ENCODE measurements at places on chromosomes 13 and 19.

DNA sequence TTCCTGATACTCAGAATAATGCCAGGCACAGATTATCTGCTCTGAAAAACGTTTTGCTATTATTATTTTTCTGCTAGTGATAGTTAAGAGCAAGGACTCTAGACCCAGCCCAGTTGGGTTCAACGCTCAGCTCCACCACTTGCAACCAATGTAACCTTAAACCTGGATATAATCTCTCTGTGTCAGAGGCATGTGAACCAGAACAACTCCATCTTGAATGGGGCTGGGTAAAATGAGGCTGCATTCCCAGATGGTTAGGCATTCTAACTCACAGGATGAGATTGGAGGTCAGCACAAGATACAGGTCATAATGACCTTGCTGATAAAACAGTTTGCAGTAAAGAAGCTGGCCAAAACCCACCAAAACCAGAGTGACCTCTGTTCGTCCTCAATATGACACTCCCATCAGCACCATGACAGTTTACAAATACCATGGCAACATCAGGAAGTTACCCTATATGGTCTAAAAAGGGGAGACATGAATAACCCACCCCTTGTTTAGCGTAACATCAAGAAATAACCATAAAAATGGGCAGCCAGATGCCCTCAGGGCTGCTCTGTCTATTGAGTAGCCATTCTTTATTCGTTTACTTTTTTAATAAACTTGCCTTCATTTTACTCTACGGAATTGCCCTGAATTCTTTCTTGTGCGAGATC lies 13.6 kb downstream of the FAM187B start:
- no peak for DNase-seq

DNA sequence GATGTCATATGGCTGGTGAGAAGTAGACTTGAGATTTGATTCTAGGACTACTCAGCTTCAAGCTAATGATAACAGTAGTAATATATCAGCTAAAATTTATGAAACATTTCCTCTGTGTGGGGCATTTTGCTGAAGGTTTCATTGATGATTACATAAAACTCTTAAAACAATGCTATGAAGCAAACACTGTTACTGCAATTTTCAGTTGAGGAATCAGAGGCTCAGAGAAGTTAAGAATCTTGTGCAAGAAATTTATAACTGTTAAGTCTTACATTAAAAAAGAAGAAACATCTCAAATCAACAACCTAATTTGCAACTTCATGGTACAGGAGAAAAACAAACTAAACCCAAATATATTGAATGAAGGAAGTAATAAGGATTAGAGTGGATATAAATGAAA lies 10.3 kb downstream of the CEACAM8 start:
- DNase-seq = no peak

DNA sequence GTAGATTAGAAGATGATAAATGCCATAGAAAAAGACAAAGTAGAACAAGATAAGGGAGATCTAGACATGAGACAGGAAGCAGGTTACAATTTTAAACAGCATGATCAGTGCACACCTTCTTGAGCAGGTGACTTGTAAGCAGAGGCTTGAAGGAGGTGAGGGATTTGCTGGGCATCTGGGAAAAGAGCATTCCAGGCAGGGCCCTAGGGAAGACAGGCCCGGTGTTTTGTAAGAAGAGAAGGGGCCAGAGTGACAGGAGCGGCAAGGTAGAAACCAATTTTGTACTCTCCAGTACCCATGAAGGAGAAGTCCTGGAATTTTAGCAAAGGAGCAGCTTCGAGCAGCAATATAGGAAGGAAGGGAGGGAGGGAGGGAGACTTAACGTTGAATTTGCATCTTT lies 296.5 kb downstream of the MZT1 start:
- no peak for DNase-seq

GRCh38 chr19:8308891-8309291 lies 733 bp upstream of the CD320 start:
- no peak for DNase-seq

GRCh38 chr13:60571571-60571970 lies 174.6 kb downstream of the TDRD3 start:
- DNase-seq = no peak

DNA sequence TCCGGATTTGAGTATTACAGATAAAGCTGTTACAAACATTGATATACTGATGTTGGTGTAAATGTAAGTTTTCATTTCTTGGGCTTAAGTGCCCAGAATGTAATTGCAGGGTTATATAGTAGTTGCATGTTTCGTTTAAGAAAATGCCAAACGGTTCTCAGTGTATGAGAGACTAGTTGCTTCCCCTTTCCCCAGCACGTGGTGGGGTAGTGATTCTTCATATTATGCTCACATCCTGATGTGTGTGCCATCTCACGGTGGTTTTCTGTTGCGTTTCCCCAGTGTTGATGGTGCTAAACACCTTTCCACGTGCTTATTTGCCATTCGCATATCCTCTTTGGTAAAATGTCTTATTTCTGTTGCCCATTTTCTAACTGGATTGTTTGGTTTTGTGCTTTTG lies 34.7 kb upstream of the F7 start:
- DNase-seq = no peak

DNA sequence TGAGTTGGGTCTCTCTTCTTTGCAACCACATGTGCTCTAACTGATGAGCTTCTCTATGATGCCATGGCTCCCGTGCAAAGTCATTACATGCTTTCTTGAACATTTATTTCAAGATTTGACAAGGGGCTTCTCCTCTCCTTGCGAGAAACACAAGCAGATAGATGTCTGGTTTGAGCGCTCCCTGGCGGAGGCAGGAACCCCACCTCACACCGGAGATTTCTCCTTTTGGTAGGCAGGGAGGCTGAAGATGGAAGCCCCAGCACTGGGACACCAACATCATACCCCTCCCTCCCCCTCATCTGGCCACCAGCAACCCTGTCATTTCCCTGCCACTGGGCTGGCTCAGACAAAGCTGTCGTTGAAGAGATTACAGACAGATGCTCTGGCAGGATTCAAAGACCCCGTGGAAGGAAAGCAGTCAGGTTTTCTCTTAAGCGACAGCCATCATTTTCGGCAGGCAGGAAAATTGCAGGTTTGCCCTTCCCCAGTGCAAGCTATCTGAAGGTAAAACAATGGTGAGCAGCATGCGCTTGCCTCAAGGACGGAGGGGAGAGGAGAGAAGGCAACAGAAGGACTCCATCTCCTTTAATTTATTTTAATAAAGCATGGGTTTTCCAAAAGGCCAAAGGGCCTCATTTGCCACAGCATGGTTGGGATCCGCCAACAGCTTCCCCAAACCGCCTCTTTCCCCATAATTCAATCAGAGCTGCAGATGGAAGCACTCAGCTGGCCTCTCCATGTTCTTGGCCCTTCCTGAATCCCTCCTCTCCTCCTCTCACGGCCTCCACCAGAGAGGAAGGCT lies 344.1 kb upstream of the TSHZ3 start:
- no peak for DNase-seq

DNA sequence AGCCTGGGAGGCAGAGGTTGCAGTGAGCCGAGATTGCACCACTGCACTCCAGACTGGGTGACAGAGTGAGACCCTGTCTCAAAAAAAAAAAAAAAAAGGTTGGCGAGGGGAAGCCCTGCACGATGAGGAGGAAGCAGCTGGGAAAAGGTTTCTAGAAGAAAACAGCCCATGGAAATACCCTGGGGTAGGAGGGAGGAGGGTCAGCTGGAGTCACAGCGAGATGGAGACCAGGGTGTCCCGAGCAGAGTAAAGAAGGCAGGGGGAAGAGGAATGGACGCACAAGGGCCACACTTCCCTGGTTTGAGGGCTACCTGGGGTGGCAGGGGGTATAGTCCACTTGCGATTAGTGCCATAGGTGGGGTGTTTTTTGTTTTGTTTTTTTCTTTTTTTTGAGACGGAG lies 6.4 kb downstream of the KANK3 start:
- DNase-seq = no peak

DNA sequence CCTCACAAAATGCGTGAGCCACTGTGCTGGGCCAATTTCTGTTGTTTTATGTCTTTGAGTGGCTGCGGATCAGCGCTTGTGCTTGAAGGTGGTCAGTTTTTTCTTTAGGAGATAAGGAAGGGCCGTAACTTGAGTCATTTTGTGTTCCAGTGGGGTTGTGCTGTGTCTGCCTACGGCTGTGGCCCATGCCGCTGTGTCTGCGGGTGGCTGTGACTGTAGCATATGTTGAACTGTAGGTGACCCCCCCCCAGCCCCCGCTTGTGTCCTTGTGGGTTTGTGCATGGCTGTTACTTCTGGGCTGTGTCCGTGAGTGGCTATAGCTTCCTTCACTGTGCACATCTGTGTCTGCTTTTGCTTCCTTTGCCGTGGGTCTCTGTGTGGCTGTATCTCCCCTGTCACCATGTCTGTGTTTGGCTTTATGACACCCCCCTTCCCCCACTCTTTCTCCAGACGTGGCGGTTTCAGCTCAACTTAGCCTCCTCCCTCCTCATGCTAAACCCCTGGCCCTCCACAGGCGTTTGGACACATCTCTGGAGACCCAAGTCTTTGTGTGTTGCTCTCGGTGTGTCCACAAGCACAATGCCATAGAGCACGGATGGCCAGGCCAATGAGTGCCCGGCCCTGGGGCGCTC lies 675 bp downstream of the PPP1R14A start:
- DNase-seq = no peak

GRCh38 chr13:69524459-69525150 lies 583.0 kb upstream of the ATXN8OS start:
- DNase-seq = no peak

DNA sequence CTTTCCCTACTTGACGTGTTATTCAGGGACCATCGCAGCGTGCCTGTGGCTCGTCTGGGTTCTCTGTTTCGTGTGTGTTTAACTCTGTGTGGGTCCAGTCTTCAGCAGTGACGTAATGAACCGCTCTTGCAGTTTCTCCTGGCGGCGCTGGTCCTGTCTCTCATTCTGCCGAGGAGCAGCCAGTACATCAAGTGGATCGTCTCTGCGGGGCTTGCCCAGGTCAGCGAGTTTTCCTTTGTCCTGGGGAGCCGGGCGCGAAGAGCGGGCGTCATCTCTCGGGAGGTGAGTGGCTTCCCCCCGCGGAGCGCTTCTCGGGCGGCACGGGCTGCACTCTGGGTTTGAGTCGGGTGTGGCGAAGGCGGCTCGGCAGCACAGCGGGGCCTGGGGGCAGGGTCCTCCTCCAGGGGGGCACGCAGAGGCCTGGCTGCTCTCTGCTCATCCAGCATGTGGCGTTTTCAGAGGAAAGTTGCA lies 36.3 kb upstream of the TFDP1 start:
- DNase-seq = no peak

- no peak for DNase-seq
Observed at GRCh38 chr19:13935765-13936510, 2.3 kb downstream of the PODNL1 start.

GRCh38 chr19:56119582-56119978 lies 1.5 kb downstream of the ZNF787 start:
- no peak for DNase-seq

GRCh38 chr13:35473206-35473775 lies 3.2 kb downstream of the MAB21L1 start:
- DNase-seq = no peak

DNA sequence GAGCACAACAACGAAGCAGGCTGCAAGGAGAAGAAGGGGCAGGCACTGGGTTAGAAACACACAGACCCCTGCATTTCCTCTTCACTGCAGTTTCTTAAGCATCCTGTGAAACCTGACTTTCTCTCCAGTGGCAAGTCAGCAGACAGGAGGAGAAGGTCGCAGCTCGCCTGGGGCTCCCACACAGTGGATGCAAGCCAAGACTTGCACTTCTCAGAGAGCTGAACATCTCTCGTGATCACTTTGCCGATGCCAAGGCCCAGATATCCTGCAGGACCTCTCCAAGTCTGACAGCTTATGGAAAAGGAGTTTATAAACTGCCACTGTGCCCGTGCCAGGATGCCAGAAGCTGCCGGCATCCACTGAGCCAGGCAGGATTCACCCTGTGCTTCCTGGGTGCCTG lies 18.4 kb downstream of the TMEM272 start:
- DNase-seq = no peak

DNA sequence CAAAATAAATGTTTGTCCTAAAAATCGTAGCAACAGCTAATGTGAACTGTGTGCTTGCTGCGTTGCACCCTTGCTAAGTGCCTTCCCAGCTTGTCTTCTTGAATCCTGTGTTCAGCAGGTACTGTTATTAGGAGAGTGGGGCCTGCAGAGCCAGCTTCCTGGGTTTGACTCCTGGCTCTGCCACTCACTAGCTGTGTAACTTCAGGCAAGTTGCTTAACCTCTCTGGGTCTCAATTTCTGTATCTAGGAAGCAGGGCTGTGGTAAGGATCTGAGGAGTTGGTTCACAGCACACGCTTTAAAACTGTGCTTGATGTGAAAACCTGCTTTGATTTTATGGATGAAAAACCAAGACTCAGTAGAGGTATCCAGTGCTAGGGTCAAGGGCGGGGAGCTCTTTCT lies 10.0 kb downstream of the NFIX start:
- no peak for DNase-seq

GRCh38 chr13:108166078-108166477 lies 49.3 kb downstream of the LIG4 start:
- DNase-seq = no peak

- no peak for DNase-seq
Observed at GRCh38 chr19:23792784-23793183, 34.1 kb upstream of the ZNF681 start.

DNA sequence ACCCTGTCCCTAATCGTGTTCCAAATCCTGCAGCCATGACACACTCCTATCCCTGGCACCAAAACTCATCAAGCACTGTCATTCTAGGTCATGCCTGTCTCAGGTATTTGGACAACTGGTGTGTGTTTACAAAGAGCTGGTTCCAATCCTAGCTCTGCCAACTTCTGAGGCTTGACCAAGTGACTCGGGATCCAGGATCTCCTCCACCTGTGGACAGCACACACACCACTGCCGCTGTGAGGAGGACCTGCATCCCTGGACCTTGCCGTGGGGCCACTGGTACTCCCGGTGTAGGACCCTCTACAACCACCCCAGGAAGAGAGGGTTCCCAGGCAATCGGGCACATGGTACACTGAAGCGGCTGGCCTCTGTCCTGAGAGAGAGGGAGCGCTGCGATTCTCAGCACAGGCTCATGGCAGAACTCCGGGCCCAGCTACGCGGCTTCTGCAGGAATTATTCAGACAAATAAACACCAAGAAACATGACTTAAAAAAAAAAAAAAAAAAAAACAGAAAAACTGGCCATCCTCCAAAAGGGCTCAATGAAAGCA lies 20.4 kb downstream of the MLLT1 start:
- DNase-seq = no peak

GRCh38 chr19:46368116-46368515 lies 21.2 kb downstream of the PPP5C start:
- DNase-seq = no peak

DNA sequence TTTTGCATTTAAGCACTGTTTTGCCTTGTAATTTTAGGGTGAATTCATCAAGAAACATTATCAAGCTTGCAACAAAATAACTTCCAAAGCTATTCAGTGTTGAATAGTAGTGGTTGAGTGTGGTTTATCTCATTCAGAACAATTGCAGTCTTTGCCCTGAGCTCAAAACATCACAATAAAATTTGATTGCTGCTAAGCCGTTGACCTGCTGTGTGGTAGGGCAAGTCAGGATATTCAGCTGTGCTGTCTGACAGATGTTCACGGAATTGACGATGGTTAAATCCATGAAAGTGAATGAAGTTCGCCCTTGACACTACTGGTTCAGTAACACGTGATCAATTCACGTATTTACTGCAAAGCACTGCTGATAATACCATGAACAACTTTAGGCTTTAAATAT lies 66.9 kb downstream of the GJA3 start:
- no peak for DNase-seq

- no peak for DNase-seq
Observed at GRCh38 chr19:10006335-10006708, 4.0 kb downstream of the COL5A3 start.

Measured in naive thymus-derived CD4-positive, alpha-beta T cell (primary cell).